ENCODE measurements at places on chromosomes 13 and 19. TPM values are rescaled to one million over a fixed set of nuclear protein-coding genes. Genes with fewer than 3 reads are reported as not detected.

- H3K36me3 ChIP-seq, result 0 out of 2 replicates have a peak, but pooled peaks cover 9% of the 10 kb centered on the region
- H3K4me1 ChIP-seq, result no peaks in the 10 kb centered on the region
- no peak for DNase-seq
Measured at GRCh38 chr13:68996668-68997025, 1111.0 kb upstream of the ATXN8OS start.

- DNase-seq, result no peak
- no peak overlapping the region for H3K27ac ChIP-seq
- H3K4me3 ChIP-seq, result no peak overlapping the region
- no peaks in the 10 kb centered on the region for H3K4me1 ChIP-seq
- peaks cover 11% of the 10 kb centered on the region for H3K27me3 ChIP-seq
Measured at GRCh38 chr13:74466020-74466419, 331.8 kb upstream of the KLF12 start.

GRCh38 chr13:47148543-47148942, 251.7 kb upstream of the HTR2A start:
- H3K27me3 ChIP-seq, result no peaks in the 10 kb centered on the region
- DNase-seq, result no peak
- H3K4me1 ChIP-seq, result no peaks in the 10 kb centered on the region
- H3K27ac ChIP-seq, result no peak overlapping the region
- H3K4me3 ChIP-seq, result no peak overlapping the region

DNA sequence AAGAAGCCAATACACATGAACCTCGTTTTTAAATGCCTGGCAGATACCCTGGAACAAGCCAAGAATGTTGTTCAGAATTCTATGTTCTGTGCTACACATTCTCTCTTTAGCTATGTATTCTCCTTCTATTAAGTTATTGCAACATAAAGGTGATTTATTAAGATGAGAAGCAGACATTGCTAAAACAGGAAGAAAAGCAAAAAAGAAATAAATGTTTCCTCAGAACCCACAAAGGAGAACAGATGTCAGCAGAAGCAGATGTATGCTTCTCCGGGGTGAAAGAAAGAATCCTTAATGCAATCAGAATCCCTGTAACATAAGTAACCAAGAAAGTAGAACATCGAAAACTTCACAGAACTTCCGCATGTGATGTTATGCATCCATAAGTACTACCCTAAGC, 302.9 kb downstream of the DCT start:
- H3K36me3 ChIP-seq, result no peaks in the 10 kb centered on the region
- no peaks in the 10 kb centered on the region for H3K27me3 ChIP-seq
- DNase-seq, result no peak
- H3K4me1 ChIP-seq, result peaks cover 17% of the 10 kb centered on the region

DNA sequence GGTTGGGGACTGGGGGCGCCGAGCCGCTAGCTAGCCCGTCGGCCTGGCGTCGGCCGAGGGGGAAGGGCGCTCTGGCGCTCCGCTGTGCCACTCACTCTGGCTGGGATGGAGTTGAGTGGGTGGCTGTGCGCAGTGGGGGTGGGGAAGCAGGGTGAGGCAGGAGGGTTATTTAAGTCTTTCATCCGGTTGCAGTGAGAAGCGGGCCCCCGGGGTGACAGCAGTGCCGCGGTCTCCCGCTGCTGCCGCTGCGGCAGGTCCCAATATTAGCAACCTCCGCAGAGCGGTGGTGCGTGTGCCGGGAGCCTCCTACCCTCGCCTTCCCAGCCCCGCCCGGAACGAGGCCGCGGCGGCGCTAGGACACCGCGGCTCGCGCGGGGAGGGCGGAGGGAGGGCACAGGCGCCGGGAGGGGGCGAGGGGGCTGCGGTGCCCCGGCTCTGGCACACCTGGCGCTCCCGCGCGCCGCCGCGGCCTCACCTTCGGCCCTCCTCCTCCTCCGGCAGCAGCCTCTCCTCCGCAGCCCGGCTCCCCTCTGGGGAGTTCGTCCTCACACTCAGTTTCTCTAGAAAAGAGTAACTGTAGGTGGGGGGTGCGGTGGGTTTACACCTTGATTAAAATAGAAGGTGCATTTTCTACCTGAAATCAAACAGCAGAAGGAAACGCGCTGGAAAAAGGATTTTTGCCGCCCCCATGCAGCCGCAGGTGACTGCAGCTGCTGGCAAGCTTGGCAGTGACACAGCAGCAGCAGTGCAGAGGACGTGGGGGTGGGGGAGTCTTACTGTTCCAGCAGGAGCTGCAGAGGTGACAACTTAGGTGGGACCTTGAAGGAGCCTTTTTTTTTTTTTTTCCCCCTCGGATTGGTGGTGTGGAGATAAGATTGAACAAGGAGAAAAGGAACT, 4.5 kb downstream of the FGF9 start:
- no peak for DNase-seq
- H3K27ac ChIP-seq, result no peak overlapping the region
- H3K4me3 ChIP-seq, result no peak overlapping the region
- peaks cover 46% of the 10 kb centered on the region for H3K27me3 ChIP-seq
- peaks cover 14% of the 10 kb centered on the region for H3K4me1 ChIP-seq

- peaks cover 8% of the 10 kb centered on the region for H3K4me1 ChIP-seq
- H3K4me3 ChIP-seq, result no peak overlapping the region
- peaks cover 11% of the 10 kb centered on the region for H3K27me3 ChIP-seq
- H3K27ac ChIP-seq, result no peak overlapping the region
- no peak for DNase-seq
Measured at GRCh38 chr19:35037716-35038622, 3.6 kb upstream of the HPN start.

DNA sequence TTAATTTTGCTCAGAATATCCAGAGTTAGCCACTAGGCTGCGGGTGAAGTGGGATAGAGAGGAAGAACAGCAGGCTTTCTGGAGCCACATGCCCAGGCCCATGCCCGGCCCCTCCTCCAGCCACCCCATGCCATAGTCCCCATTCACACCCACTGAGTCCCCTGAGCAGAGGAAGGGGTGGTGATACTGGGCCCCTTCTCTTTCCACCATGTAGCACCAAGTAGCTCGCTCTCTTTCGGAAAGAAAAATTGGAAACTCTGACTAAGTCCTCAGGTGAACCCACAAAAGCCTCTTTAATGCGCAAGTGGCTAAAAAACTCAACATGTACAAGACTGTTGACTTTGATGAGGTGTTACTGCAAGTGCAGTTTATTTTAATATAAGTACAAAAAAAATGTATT, 76.7 kb upstream of the GPR183 start:
- no peak for DNase-seq
- H3K36me3 ChIP-seq, result peaks cover 24% of the 10 kb centered on the region
- H3K27me3 ChIP-seq, result peaks cover 4% of the 10 kb centered on the region
- H3K27ac ChIP-seq, result no peak overlapping the region

Gene NCAN
- not detected for total RNA-seq

GRCh38 chr19:8924283-8924682, 85.9 kb downstream of the MUC16 start:
- H3K27ac ChIP-seq, result no peak overlapping the region
- H3K4me3 ChIP-seq, result no peak overlapping the region
- no peaks in the 10 kb centered on the region for H3K27me3 ChIP-seq
- peaks cover 5% of the 10 kb centered on the region for H3K36me3 ChIP-seq

DNA sequence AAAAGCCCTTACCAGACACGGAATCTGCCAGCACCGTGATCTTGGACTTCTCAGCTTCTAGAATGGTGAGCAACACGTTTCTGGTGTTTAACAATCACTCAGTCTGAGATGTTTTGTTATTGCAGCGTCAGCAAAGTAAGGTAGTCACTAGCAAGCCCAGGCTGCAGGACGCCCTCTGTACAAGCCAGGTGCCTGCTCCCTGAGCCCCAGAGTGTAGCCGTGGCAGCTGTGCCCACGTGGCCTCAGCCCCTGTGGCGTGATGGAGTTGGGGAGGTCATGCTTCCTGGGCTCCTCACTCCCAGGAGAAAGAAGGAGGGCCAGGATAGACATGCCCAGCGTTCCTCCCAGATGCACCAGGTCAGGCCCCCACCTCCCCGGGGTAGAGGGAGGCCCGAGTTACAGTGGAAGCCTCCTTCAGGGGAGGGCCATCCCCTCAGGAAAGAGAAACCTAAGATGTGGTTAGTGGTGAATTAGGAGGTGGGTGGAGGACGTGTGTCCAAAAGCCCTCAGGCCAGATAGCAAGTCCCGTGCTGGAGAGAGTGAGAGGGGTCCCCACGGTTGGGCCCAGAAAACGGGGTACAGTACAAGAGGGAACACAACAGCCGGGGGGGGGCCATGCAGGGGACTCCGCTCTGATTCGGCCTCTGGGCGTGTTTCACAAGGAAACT, 169.6 kb upstream of the SOX1 start:
- peaks cover 6% of the 10 kb centered on the region for H3K36me3 ChIP-seq
- DNase-seq, result no peak
- no peak overlapping the region for H3K4me3 ChIP-seq
- no peaks in the 10 kb centered on the region for H3K27me3 ChIP-seq

Gene CYP4F11
- total RNA-seq, result not detected

DNA sequence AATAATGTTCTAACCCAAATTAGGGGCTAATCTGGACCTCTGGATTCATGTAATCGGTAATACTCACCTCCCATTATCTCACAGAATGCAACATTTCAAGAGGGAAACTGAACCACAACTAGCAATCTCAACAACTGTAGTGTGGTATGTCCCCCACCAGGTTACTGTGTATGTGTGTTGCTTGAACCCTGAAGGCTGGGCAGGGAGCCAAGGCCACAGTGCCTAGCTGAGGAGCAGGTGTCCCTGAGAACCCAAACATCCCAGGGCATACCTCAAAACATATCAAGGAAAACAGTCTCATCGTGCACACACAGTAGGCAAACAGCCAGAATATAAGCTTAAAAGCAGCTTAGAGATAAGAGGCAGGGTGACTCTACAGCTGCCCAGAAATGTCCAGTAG, 20.5 kb upstream of the NEK3 start:
- H3K27me3 ChIP-seq, result peaks cover 2% of the 10 kb centered on the region
- H3K4me1 ChIP-seq, result no peaks in the 10 kb centered on the region
- H3K4me3 ChIP-seq, result no peak overlapping the region
- H3K27ac ChIP-seq, result no peak overlapping the region
- H3K36me3 ChIP-seq, result peaks cover 4% of the 10 kb centered on the region
- no peak for DNase-seq

DNA sequence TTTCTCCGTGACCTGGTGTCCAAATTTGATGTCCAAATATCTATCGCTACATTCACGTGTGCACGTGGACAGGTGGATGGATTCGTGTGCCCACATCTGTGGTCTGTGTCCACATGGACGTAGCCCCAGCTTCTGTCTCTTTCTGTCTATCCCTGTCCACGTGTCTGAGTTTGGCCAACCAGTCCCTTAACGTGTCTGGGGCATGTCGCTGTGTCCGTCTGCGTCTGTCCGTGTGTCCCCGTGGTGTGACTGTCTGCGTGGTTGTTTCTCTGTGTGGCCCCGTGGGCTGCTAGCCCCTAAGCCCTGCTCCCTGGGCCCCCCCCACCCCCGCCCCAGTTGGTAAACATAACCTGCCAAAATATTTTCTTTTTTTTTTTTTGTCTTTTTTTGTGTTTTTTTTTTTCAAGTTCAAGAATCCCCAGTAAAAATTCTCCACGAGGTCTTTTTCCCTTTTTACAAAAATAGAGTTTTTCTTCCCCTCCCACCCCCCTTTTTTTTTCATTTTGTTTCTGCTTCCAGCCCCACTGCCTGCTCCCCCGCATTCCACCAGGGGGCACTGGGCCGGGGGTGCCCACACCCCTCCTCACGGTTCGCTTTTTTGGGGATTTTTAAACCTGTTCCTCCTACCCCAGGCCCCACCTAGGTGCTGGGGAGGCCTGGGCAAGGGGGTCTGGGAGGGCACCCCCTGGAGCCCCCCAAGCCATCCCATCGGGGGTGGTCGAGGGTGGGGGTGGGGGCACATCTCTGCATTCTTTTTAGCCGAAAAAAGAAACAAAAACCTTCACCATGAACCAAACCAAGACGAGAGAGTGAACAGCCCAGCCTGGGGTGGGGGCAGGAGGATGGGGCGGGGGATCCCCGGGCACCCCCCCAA, 18.3 kb downstream of the PRKCSH start:
- no peak for DNase-seq
- no peak overlapping the region for H3K4me3 ChIP-seq
- no peaks in the 10 kb centered on the region for H3K27me3 ChIP-seq
- no peaks in the 10 kb centered on the region for H3K36me3 ChIP-seq

- no peak overlapping the region for H3K27ac ChIP-seq
- H3K4me3 ChIP-seq, result no peak overlapping the region
- peak; percentile 55 for DNase-seq
- H3K27me3 ChIP-seq, result peaks cover 2% of the 10 kb centered on the region
- peaks cover 34% of the 10 kb centered on the region for H3K4me1 ChIP-seq
Measured at GRCh38 chr13:39415008-39415802, 187.8 kb downstream of the LHFPL6 start.

GRCh38 chr13:56773148-56773547, 367.6 kb upstream of the PRR20A start:
- H3K4me3 ChIP-seq, result no peak overlapping the region
- H3K27ac ChIP-seq, result no peak overlapping the region
- H3K27me3 ChIP-seq, result no peaks in the 10 kb centered on the region
- no peaks in the 10 kb centered on the region for H3K36me3 ChIP-seq
- DNase-seq, result no peak

DNA sequence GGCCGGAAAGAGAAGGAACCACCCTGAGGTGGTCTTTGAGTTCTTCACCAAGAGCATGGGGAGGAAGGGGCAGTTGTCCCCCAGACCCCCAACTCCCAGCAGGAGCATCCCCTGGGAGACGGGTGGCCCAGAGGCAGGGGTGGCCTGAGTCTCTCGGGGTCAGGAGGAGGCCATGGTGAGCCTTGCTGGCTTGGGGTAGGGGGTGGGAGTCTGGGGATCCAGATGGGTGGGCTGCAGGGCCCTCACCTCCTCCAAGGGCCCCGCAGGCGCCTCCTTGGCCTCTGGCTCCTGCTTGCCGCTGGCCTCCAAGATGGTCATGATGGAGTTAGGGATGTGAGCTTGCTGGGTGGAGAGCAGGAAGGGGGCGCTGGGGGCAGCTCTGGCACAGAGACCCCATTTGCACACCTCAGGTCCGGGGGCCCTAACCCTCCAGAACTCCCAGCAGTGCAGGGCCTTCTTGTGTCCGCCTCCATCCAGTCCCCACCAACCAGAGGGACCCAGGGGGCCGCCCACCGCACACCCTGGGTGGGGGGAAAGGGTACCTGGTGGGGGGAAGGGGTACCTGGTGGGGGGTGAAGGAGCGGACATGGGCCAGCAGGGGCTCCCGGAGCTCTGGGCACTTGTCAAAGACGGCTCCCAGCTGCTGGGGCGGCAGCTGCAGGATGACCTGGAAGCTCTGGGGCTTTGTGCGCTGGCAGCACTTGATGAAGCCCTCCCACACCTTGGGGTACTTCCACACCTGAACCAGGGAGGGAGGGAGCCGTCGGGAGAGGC, 1.3 kb upstream of the RSPH6A start:
- peaks cover 2% of the 10 kb centered on the region for H3K27me3 ChIP-seq
- H3K4me3 ChIP-seq, result no peak overlapping the region
- DNase-seq, result no peak
- H3K36me3 ChIP-seq, result peaks cover 6% of the 10 kb centered on the region
- peaks cover 8% of the 10 kb centered on the region for H3K4me1 ChIP-seq
- H3K27ac ChIP-seq, result no peak overlapping the region

- no peak for DNase-seq
- H3K4me1 ChIP-seq, result peaks cover 10% of the 10 kb centered on the region
- H3K36me3 ChIP-seq, result peaks cover 8% of the 10 kb centered on the region
- no peak overlapping the region for H3K27ac ChIP-seq
- H3K27me3 ChIP-seq, result peaks cover 2% of the 10 kb centered on the region
- H3K4me3 ChIP-seq, result no peak overlapping the region
Measured at GRCh38 chr13:23715762-23716235, 145.6 kb downstream of the TNFRSF19 start.

- H3K27ac ChIP-seq, result peak overlapping the region; percentile 94
- H3K36me3 ChIP-seq, result peaks cover 14% of the 10 kb centered on the region
- peak overlapping the region; percentile 90 for H3K4me3 ChIP-seq
Measured at GRCh38 chr13:20566468-20566897, 474 bp upstream of the IFT88 start.
